Activated naive CD4-positive, alpha-beta T cell treated with anti-CD3 and anti-CD28 coated beads, Interleukin-2, amount 10 ng/mL, durations not matched to agents 7 days and 5 days (primary cell): ENCODE measurements at places on chromosomes 16 and 17.

DNA sequence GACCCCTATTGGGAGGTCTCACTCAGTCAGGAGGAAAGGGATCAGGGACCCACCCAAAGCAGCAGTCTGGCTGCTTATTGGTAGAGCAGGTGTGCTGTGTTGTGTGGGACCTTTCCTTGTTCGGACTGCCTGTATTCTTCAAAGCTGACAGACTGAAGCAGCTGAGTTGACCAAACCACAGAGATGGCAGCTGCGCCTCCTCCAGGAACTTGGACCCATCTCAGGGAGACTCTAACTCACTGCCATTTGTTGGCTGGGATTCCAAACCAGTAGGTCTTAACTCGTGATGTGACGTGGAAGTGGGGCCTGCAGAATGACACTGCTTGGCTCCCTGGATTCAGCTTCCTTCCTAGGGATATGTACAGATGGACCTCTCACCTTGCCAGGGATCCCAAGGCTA, 9.6 kb upstream of the UQCRC2 start:
- no peak for DNase-seq

DNA sequence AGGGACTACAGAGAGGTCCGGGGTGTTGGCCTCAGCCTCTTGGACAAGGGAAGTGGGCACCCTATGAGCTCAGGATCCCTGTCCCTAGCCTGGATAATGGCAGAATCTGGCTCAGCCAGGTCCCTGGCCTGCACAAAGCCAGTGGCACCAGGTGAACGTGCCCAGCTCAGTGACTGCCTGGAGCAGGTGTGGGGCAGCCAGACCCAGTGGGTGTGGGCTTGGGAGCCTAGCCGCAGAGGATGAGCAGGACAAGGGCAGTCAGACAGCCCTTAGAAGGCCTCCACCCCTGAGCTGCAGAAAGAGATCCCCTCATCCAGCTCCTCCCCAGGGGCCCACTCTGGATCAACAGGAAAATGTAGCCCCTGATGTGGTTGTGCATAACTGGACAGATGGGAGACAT, 585.3 kb downstream of the KCNJ18 start:
- no peak for DNase-seq

- DNase-seq, result no peak
Observed at GRCh38 chr17:61368049-61368831, 31.4 kb upstream of the TBX2 start.

- DNase-seq, result no peak
Observed at GRCh38 chr16:59410451-59410850, 676.3 kb upstream of the GOT2 start.

DNA sequence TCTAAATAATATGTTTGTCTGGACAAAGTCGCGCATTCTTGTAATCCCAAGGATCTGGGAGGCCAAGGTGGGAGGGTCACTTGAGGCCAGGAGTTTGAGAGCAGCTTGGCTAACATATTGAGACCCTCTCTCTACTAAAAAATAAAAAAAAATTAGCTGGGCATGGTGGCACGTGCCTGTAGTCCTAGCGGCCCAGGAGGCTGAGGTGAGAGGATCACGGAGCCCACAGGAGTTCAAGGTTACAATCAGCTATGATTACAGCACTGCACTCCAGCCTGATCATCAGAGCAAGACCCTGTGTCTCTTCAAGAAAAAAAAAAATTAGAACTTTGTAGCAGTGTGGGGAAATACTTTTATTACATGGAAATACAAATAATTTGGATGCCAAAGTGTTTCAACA, 6.1 kb upstream of the CHST6 start:
- no peak for DNase-seq

- DNase-seq, result no peak
Observed at GRCh38 chr17:16327018-16327417, 26.3 kb downstream of the CENPV start.

DNA sequence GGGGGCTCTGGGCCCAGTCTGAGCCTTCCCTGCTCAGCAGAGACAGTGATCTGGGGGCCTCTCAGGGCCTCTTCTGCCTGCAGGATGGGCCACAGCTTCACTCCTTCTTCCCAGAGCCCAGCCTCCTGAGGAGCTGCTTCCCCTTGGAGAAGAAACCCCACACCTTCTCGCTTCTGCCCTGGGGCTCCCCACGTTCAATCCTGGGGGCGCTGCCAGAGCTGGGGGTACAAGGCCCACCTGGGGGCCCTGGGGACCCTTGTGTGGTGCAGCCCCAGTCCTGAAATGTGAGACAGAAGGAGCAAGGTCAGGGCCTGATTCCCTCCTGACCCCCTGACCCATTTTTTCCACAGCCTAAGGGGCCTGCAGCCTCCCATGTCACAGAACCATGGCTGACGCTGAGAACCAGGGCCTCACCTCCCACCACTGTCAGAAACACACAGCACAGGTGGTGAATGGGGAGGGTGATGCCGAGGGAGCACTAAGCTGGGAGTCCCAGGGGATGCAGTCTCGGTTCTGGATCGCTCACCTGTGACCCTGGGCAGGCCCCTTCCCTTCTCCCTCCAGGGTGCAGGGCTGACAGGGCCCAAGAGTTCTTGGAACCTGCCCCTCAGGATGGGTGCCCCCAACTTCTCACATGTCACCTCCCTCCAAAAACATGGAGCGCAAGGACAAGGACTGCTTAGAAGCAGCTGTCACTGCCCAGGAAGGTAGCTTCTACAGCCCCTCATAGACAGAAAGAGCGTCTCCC, 21.6 kb upstream of the MPO start:
- DNase-seq, result no peak

GRCh38 chr16:17246974-17247732, 223.6 kb downstream of the XYLT1 start:
- DNase-seq, result no peak

DNA sequence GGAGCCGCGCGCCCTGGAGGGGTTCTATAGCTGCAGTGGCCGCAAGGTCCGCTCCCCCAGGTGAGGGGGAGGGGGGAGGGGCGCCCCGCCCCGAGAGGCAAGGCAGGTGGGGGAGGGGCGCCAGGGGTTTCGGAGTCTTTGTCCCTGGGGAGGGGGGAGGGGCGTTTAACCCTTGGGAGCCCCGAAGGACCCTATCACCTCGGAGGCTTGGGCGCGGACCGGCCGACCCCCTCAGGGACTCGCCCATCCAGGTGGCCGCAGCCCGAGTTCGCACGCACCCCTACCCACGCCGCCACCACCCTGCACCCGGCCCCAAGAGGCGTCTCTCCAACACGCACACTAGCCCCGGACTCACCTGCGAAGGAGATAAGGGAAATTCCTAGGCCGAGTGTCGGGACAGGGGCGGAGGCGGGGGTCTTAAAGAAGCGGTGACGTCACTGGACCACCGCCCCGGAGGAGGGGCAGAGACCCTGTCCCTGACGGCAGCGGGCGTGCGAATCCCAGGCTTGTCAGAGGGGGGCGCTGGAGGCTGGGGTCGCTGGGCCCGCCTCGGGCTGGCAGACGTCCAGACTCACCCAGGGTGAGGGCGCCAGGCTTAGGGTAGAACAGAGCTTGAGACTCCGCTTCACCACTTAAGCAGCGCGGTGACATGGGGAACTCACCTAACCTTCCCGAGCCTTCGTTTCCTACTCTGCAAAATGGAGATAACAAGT, at the start of gene CLDN6:
Gene CLDN6 (minus strand): TSS at position 390 of the 713 bp plus-strand sequence. CDS start 2,162 bp downstream, outside the sequence.
- DNase-seq, result peak; percentile 48

DNA sequence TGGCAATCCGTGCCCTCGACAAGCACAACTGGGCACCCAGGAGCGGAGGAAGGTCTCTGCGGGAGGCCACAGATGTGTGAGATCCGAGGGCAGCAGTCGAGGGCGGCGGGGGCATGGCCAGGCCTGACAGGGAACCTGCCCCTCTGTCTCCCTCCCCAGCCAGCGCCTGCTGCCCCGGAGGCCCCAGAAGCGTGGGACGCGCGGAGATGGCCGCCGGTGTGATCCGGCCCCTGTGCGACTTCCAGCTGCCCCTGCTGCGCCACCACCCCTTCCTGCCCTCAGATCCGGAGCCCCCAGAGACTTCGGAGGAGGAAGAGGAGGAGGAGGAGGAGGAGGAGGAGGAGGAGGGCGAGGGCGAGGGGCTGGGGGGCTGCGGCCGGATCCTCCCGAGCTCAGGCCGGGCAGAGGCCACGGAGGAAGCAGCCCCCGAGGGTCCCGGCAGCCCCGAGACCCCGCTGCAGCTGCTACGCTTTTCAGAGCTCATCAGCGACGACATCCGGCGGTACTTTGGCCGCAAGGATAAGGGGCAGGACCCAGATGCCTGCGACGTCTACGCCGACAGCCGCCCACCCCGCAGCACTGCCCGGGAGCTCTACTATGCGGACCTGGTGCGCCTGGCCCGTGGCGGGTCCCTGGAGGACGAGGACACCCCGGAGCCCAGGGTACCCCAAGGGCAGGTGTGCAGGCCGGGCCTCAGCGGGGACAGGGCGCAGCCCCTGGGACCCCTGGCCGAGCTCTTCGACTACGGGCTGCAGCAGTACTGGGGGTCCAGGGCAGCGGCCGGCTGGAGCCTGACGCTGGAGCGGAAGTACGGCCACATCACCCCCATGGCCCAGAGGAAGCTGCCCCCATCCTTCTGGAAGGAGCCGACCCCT, 1.7 kb downstream of the PERCC1 start:
- peak; percentile 30 for DNase-seq

GRCh38 chr17:8465356-8465755, 29.7 kb downstream of the NDEL1 start:
- no peak for DNase-seq

GRCh38 chr16:89565506-89566372, 5.3 kb downstream of the RPL13 start:
- DNase-seq, result peak; percentile 70

GRCh38 chr17:13003454-13003851, 14.4 kb downstream of the ELAC2 start:
- DNase-seq, result no peak

DNA sequence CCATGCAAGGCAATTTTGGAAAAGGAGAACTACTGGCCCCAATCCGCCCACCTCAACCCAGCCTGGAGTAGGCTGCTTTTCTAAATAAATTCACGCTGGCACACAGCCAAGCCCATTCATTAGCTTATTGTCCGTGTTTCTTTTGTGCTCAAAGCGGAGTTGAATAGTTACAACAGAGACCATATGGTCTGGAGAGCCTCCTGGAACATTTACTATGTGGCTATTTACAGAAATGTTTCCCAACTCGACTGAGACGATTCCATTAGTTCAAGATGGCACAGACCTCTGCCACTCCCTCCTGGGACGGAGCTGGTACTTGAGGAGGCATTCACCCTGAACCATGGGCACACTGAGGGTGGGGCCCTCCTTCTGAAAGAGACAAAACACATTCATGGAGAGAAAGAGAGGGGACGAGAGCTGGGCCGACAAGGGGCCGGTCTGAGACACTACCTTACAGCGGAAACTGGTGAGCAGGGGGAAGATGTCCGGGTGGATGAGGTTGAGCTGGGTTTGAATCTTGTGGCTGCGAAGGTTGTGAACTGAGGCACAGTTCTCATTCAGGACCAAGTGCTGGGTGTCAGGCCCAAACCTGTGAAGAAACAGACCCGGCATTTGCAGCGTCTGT, 15.7 kb downstream of the ELAC2 start:
- no peak for DNase-seq
